ENCODE measurements at places on chromosomes 16 and 17.

DNA sequence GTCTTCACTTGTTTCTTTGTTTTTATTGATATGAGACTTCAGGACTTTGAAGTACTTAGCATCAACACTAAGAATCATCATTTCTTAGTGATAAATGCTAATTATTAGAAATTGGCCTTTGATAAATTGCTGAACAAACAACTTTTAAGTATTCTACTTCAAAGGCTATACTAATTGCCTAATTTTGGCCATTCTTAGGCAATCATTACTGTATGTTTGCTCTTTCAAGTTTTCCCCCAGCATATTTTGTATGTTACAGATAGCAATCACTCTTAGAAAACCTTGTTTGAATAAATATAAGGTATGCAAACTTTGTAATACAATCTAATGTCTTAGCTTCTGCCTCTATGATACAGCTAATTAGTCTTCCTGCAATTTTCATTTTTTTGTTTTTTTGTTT, 46.0 kb downstream of the NQO1 start:
- DNase-seq: no peak

GRCh38 chr17:49928837-49929475, 40.0 kb upstream of the DLX4 start:
- DNase-seq: peak; percentile 39

DNA sequence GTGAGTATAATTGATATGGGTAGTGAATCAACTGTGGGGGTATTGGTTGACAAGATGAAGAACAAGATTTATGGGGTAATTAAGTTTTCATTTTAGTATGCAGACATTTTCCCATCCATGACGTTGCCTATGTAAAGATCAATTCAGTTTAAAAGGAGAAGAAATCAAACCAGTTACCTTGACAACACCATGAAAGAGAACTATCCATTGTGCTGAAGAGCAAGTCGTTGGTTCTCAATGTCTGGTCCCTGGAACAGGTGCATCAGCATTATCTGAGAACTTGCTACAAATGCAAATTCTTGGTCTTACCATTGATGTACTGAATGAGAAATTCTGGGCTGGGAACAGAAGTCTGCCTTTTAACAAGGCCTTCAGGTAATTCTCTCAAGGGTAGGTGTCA, 801 bp upstream of the OR4D2 start:
- no peak for DNase-seq

DNA sequence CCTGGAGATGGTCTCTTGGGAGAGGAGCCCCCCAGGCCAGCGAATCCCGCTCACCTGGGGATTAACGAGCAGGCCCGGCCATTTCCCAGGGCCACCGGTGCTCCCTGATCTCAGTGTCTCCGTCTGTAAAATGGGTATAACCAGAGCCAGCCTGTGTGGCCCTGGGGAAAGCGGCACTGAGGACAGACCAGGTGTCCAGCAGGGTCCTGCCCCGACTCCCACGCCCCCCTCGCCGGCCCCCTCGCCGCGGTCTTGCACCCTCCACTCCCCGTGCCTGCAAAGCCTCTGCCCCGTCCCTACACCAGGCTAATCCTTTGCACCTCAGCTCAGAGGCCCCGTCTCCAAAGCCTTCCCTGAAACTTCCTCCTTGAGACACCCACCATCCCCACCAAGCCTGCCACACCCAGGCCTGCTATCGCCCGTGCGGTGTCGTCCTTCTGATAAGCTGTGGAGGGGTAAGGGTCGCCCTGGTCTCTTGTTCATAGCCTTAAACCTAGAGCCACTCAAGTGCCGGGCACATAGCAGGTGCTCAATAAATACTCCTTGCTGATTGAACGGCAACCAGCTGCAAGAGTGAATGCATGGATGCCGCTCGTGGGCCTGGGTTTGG, 259.1 kb downstream of the C16orf95 start:
- no peak for DNase-seq

DNA sequence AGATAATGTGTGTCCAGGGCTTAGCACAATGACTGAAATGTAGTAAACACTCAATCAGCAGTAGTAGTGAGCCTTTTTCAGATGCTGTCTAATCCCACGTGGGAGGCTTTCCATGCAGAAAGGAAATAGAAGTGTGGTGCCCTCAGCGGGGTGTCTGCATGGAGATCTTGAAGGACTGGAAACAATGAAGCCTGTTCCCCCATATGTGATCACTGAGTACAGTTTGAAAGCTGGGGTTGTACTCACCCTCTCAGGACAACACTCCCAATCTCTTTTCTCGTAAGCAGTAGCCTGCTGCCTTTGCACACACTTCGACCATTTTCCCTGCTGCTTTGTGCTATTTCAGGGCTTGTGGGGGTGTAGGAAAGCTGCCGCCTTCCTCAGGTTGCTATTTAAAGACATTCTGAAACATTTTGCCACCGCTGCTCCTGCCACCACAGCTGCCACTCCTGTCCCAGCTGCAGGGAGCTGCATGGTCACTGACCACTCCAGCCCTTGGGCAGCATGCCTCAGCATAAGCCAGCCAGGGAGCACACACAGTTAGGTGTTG, 40.6 kb upstream of the HAS3 start:
- DNase-seq: no peak

- DNase-seq: no peak
These were observed 4.8 kb upstream of the BLMH start for GRCh38 chr17:30296499-30297080.

- DNase-seq: no peak
These were observed 14.7 kb upstream of the SKAP1 start for GRCh38 chr17:48444516-48445247.

DNA sequence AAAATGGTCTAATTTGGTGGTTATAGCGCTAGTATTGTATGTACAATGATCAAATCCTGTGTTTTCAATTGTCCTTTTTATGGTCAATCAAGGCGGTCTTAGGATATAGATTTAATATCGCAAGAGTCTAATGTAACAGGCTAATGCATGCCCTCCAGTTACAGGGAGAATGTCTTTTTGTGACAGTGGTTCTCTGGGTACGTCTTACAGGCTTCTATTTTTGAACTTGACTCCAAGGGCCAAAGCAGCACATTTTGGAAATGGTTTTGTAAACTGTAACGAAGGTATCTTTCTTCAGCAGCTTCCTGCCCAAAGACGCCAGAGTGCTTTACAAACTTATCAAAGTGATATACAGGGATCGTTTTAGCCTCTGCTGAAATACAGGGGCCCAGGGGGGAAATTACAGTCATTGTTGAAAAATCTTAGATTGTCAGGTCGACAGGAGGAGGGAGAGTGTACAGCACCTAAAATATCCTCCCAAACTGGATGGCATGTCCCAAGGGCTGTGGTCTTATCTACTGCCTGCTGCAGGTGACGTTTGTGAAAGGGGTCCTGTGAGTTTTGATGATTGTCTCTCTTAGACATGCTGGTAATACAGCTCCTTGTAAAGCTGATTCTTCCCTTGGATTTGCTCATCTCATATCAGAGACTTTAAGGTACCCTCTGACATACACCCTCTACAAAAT, 288.5 kb downstream of the CDH13 start:
- DNase-seq: no peak

- DNase-seq: no peak
These were observed 1469.8 kb downstream of the CDH11 start for GRCh38 chr16:63652091-63652490.
